NCI-H1092 treated with DMSO at 0.1 percent for 48 hours (cell line): ENCODE measurements at places on chromosomes 2 and 18.

GRCh38 chr2:86172610-86173009 lies 22.7 kb downstream of the IMMT start:
- no peak for DNase-seq

GRCh38 chr2:198630384-198630783 lies 826.0 kb downstream of the PLCL1 start:
- DNase-seq, result no peak

DNA sequence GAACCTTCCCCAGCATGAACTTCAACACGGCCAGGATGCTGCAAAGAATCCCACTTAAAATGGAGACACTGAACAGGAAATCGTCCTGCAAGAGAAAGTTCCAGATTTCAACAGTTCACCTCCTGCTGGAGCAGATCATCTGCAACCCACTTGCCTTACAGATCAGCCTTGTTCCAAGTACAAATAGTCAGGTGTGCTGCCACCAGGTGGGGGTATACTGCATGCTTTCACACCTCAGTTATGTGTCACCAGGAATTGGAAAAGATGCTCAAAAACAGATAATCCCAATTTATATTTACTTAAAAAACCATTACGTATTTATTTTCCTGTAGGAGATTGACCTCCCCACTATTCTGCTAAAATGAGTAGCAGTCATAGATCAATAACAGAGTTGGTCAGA lies 212.3 kb downstream of the MGAT5 start:
- DNase-seq, result peak; percentile 43

DNA sequence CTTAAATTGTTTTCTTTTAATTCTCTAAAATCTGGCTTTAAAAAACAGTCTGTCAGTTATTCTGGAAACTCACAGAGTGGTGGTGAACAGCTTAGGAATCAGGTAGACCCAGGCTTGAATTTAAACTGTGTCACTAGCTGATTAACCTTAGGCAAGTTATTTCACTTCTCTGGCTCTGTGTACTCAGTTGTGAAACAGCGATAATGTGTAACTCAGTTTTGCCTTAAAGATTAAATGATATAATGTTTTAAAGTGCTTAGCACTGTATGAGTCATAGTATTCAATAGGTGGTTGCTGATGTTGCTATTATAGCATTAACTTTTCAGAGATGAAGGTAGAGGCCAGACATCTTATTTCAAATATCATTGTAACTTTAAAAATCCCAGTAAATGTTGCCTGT lies 40.7 kb downstream of the PKP4 start:
- no peak for DNase-seq

GRCh38 chr2:98818164-98818563 lies 87.2 kb upstream of the MGAT4A start:
- DNase-seq, result no peak

GRCh38 chr18:26706911-26707351 lies 158.6 kb downstream of the AQP4 start:
- DNase-seq, result no peak

DNA sequence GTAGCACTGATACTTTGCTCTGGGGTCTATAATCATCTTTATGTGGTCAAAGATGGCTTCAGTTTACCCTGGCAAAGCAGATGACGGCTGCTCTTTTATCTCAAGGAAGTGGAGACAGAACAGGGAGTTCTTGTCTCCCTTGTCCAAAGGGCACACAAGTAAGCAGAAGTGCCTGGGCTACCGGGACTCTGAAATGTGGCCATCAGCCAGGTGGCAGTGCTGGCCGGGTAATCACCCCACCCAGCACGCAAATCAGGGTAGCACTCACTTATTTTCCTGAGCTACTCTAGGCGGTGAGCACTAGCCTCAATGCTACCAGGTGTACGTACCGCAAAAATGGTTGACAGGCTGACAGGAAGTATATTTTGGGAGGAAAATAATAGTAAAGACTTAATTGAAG lies 119.7 kb upstream of the ETAA1 start:
- DNase-seq, result no peak

- peak; percentile 98 for DNase-seq
Measured at GRCh38 chr18:55406451-55406991, 181.5 kb downstream of the TCF4 start.

DNA sequence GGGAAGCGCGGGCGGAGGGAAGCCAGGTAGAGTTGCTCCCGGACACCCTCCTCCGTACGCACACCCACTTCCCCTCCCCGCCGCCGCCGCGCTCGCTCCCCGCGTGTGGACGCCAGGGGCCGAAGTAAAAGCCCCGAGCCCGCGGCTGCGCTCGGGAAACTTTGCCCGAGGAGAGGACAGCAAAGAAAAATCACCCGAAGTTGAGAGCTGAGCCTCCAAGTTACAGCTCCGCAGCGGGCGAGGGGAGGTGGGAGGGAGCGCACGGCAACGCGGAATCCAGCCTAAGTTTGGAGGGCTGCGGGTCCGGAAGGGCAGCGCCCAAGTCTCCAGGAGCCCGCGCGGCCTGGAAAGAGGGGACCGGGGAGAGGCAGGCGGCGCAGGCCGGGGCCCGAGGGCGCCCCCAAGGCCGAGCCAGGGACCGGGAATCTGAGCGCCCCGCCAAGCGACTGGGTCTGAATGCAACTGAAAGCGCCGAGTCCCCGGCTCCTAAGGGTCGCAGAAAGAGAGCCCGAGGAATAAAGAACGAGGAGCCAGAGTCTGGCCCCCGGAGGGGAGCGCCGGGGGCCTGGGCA lies 706 bp upstream of the BCL11A start:
- DNase-seq, result peak; percentile 38

DNA sequence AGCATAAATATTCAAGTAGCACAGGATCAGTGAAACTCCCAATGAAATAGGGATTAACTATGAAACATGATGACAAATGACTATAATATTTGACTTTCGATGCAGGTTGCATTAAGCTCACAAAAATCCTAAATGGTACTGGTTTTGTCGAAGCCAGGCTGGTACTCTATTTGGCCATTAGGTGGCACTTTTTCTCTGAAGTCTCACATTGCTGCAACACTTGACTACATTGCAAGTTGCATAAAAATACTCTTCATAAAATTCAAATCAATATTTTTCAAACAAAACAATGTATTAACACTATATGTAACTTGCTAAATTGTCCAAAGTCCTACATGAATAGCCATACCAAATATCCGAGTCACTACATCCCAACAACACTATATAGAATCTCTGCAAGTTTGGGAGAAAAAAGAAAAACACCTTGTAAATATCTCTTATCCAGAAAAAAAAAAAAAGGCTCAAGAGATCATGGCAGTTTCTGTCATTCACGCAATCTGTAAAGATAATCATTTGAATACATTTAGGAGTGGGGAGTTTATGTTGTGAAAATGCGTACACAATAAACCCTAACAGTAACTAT lies 9.5 kb downstream of the RTTN start:
- DNase-seq, result peak; percentile 56

DNA sequence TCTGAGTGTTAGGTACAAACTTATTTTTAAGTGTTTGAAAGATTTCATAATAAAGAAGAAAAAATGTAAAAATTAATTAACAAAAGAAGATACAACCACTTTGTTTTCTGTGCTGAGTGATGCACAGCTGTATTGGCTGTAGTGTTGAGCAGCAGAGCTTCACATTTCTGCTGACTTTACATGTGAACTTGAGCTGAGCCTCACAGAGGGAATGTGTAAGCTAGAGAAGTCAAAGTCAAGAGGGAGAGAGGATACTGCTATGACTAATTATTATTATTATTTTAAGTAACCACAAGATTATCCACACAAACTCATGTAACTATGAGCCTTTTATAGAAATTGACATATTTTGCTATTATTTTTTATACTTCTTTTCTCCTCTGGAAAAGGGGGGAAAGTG lies 159.1 kb upstream of the ZSWIM2 start:
- DNase-seq, result no peak

GRCh38 chr2:161434118-161434517 lies 18.0 kb downstream of the TBR1 start:
- no peak for DNase-seq

- no peak for DNase-seq
Measured at GRCh38 chr18:55088000-55088401, 128.7 kb upstream of the CCDC68 start.

GRCh38 chr2:60154142-60154541 lies 399.3 kb downstream of the BCL11A start:
- DNase-seq, result no peak

GRCh38 chr2:128577141-128577930 lies 258.7 kb upstream of the HS6ST1 start:
- no peak for DNase-seq

- no peak for DNase-seq
Measured at GRCh38 chr18:49608366-49609255, 46.8 kb downstream of the LIPG start.

DNA sequence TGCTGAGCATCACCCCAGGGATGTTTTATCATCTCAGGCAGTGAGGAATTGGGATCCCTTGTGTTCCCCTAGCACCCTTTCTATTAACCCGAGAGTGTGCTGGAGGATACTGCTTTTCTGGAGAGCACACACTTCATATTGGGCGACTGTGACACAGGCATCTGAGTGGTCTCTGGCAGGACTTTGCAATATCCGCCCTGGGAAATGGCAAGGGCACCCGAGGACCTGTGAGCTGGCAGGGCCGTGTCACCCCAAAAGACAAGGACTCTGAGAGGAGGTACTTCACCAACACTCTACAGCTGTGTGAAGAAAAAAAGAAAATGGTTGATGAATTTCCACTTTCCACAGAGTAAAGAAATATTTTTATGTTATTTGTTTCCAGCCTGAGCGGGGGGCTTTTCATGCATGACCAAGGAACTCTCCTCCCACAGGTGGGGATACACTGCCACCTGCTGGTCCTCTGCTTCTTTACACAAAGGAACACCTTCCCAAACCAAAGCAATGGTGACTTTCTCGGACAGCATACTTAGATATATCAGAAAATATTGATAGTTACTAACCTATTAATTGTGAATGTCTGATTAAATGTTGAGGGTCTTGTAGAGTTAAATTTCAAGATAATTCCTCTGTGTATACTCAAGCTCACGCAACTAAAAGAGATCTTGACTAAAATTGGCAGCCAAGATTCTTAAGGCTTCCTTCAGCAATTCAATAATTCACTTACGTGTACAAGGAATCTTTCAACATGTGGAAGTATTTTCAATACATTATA lies 45.9 kb upstream of the REG3G start:
- DNase-seq, result peak; percentile 19

GRCh38 chr2:143397884-143398614 lies 268.8 kb downstream of the ARHGAP15 start:
- no peak for DNase-seq

GRCh38 chr2:75031906-75032803 lies 73.7 kb downstream of the POLE4 start:
- no peak for DNase-seq

DNA sequence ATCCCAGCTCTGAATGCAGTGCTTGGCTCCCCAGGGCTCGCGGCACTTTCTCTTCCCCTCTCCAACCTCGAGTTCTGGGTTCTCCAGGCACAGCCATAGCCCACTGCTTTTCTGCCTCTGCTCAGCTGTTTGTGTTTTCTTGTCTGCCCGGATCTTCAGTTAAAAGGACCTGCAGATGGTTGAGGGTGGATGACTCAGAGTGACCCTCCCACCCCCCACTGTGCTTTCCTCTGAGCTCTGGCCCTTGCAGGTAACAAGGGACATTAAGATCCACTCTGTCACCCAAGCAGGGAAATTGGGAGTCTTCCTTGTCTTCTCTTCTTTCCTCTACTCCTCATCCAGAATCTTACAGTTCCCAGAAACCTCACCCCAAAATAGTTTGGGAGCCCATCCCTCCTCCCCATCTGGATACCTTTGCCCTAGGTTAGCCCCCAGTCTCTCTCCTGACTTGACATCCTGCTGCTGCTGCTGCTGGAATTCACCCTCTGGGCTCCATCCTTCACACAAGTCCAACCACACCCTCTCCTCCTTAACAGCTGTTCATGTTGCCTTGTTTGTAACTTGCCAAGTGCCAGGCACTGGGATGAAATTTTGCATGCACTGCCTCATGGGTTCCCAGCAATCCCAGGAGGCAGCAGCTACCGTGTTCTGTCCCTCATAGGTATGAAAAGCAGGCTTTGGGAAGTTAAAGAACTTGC lies 157.9 kb upstream of the TTC39C start:
- no peak for DNase-seq

- no peak for DNase-seq
Measured at GRCh38 chr18:26357960-26358359, 131.7 kb downstream of the TAF4B start.

GRCh38 chr18:8977701-8978100 lies 124.8 kb upstream of the NDUFV2 start:
- no peak for DNase-seq

- DNase-seq, result no peak
Measured at GRCh38 chr2:99336804-99337112, 431 bp upstream of the EIF5B start.

GRCh38 chr2:42793334-42794270 lies 1.2 kb upstream of the HAAO start:
- DNase-seq, result no peak

GRCh38 chr2:20454036-20454981 lies 7.4 kb downstream of the RHOB start:
- no peak for DNase-seq

- no peak for DNase-seq
Measured at GRCh38 chr2:99753505-99753904, 263.7 kb upstream of the REV1 start.

DNA sequence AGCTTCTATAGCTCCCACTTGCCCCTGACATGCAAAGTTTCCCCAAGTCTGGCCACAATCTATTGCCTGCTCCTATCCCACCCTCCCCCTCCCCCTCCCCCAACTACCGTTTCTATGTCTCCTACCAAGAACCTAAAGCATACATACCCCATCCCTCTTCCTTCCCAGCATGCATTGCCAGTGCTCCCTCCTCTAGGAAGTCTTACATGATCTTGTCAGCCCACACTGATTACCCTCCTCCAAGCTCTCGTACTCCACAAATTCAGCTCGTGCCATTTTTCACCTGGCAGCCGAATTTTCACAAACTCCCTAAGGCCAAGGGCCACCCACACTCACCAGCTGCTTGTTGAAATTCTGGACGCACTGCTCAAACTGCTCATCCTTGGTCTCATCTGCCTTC lies 30.7 kb downstream of the BIN1 start:
- DNase-seq, result no peak

DNA sequence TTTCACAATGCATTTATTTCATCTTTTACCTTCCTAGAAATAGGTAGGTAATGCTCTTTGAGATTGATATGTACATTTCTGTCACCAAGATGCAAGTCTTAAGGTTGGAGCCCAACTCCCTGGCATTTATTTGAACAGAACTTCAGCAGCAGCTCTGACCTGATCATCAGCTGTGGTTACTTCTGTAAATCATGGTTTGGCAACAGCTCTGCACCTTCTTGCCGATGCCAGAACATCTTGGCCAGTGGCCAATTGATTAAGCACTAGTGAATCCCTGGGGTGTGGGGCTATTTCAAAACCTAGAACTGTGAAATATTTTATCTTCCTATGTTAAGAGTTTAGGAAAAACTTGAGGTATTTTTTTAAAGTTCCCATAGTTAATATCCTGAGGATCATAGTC lies 124.8 kb upstream of the NYAP2 start:
- peak; percentile 72 for DNase-seq

DNA sequence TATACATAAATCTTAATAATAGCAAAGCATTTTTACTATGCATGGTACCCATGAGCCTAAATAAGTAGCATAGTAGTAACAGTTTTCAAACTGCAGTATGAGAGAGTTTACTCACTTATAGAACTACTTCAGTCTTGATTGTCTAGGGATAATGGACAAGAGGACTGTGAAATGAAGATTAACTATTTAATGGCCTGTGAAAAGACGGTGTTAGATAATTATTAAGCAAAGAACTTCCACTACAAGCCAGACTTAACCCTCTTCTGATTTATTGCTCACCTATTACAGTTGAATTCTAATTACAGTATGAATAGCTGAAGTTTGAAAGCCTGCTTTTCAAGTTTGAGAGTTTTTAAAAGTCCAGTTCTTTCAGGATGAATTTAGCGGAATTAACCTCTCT lies 18.9 kb downstream of the PIK3C3 start:
- no peak for DNase-seq
